Panc1 (cell line): ENCODE measurements at places on chromosomes 11 and 22. TPM values are rescaled to one million over a fixed set of nuclear protein-coding genes. Genes with fewer than 3 reads are reported as not detected.
A peak's percentile ranks its signal among the peaks of the same experiment; 100 is the strongest.

The PLEKHB1 gene
- total RNA-seq, result 6.6 TPM

The PKNOX2 gene
- total RNA-seq, result not detected

The OR2D2 gene
- 0.49 TPM for total RNA-seq

DNA sequence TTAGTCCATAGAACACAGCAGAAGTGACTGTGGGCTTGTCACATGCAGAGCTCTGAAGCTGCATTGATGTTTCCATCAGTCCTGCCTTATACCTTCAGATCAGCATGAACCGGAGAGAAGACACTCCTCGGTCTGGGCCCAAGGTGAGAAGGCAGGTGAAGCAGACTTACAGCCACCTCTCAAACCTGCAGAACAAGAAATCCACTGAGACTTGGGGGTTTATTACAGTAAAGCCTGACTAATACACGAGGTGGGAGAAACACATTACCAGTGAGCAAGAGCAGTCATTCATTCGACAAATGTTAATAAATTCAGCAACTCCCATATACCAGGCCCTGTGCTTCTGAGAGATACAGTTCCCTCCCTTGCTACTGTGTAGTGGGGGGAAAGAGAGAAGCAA is 279.0 kb downstream of the DDX10 start:
- H3K27me3 ChIP-seq, result no peaks in the 10 kb centered on the region

GRCh38 chr11:90594658-90595057 is 371.8 kb upstream of the CHORDC1 start:
- no peaks in the 10 kb centered on the region for H3K27me3 ChIP-seq
- no peak overlapping the region for H3K27ac ChIP-seq
- DNase-seq, result no peak
- no peaks in the 10 kb centered on the region for H3K36me3 ChIP-seq
- H3K4me1 ChIP-seq, result no peaks in the 10 kb centered on the region

GRCh38 chr11:106076171-106076918 is 802 bp downstream of the KBTBD3 start:
- H3K27ac ChIP-seq, result peak overlapping the region; percentile 76
- peak overlapping the region; percentile 90 for H3K4me3 ChIP-seq
- peak; percentile 28 for DNase-seq

DNA sequence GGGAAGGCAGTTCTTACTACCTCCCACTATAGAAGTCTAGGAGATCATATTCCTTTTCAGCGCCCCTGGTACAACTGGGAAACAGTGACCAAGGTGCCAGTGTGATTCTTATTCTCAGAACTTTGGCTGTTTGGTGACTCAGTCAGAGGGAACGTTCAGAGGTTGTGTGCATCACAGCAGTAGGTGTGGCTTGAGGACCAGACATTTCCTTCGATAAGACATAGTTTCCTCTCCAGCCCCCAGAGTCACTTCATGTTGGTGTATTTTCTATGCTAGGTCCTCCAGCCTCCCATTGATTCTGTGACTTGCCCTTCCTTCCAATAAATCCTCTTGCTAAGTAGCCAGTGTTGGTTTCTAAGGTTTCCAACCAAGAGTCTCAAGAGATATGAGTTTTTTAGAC is 171.9 kb upstream of the MPPED2 start:
- no peaks in the 10 kb centered on the region for H3K4me1 ChIP-seq
- H3K4me3 ChIP-seq, result no peak overlapping the region
- no peak overlapping the region for H3K27ac ChIP-seq
- H3K27me3 ChIP-seq, result no peaks in the 10 kb centered on the region
- no peaks in the 10 kb centered on the region for H3K36me3 ChIP-seq
- no peak for DNase-seq

GRCh38 chr22:27805841-27806240 is 4.3 kb upstream of the MN1 start:
- H3K27ac ChIP-seq, result no peak overlapping the region
- H3K4me1 ChIP-seq, result 0 out of 2 replicates have a peak, but pooled peaks cover 4% of the 10 kb centered on the region
- no peak overlapping the region for H3K4me3 ChIP-seq
- no peaks in the 10 kb centered on the region for H3K27me3 ChIP-seq
- no peak for DNase-seq
- no peaks in the 10 kb centered on the region; the same call in 1 of the 2 replicates for H3K36me3 ChIP-seq

DNA sequence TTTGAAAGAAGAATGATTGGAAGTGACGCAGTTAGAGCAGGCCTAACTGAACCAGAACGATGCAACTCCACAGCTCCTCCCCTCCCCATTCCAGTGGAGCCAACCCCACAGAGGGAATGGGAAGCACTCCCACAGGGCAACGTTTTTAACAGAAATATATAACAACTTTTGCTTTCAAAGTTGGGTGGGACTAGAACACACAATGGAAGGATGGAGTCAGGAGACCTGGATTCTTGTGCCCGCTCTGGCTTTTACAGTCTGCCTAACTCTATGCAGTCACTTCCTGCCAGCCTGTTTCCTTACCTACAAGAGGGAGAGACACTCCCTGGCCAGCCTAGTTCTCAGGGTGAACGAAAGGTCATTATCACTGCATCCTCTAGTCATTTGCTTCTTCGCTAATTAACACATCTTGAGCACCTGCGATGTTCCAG is 75.5 kb downstream of the PACSIN2 start:
- H3K4me3 ChIP-seq, result no peak overlapping the region
- peaks cover 42% of the 10 kb centered on the region for H3K4me1 ChIP-seq
- DNase-seq, result no peak

GRCh38 chr11:13667245-13667644 is 1.2 kb upstream of the FAR1 start:
- no peak for DNase-seq
- peaks cover 8% of the 10 kb centered on the region for H3K27me3 ChIP-seq
- H3K4me1 ChIP-seq, result peaks cover 4% of the 10 kb centered on the region
- H3K27ac ChIP-seq, result peak overlapping the region; percentile 88
- peak overlapping the region; percentile 89 for H3K4me3 ChIP-seq

- no peaks in the 10 kb centered on the region for H3K4me1 ChIP-seq
- H3K4me3 ChIP-seq, result no peak overlapping the region
- no peak overlapping the region for H3K27ac ChIP-seq
- no peaks in the 10 kb centered on the region for H3K27me3 ChIP-seq
- no peaks in the 10 kb centered on the region for H3K36me3 ChIP-seq
These were observed 6.8 kb downstream of the NHERF4 start for GRCh38 chr11:119192111-119192510.

DNA sequence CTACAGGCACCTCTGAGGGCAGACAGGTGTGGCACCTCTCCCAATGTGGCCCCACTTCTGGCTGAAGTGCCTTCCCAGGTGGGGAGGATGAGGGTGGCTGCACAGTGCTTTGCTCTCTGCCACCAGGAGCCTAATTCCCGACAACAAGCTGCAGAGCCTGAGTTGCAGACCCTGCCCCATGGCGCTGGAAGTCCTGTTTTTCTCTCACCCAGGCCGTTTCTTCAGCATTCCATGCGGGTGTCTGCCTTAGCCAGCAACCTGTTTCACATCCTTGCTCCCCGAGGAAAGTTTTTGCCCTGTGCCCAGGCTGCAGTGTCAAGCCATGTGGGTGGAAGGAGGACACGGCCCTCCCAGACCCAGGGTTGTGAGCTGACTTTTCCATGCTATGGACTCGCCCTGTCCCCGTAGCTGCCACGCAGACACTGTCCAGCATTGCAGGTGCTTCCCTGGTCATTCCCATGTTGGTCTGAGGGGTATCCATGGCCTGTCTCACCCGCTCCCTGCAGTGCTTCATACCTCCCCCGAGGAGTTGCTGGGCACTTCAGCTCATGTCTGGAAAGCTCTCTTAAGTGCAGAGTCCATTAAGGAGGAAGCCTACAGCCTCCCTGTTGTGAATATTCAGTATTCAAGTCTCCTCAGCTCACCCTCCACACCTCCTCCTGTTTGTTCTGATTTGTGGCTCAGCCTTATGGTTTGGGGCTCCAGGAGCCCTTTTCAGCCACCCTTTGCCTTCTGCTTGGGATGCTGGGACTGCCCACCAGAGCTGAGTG is 2.9 kb downstream of the DAGLA start:
- peaks cover 25% of the 10 kb centered on the region for H3K4me1 ChIP-seq
- H3K36me3 ChIP-seq, result no peaks in the 10 kb centered on the region
- no peak overlapping the region for H3K27ac ChIP-seq
- no peak for DNase-seq
- no peak overlapping the region for H3K4me3 ChIP-seq

- no peak overlapping the region for H3K27ac ChIP-seq
- no peak overlapping the region for H3K4me3 ChIP-seq
- H3K4me1 ChIP-seq, result peaks cover 4% of the 10 kb centered on the region
- peak; percentile 54 for DNase-seq
These were observed 64.7 kb upstream of the ASPHD2 start for GRCh38 chr22:26364066-26365015.

DNA sequence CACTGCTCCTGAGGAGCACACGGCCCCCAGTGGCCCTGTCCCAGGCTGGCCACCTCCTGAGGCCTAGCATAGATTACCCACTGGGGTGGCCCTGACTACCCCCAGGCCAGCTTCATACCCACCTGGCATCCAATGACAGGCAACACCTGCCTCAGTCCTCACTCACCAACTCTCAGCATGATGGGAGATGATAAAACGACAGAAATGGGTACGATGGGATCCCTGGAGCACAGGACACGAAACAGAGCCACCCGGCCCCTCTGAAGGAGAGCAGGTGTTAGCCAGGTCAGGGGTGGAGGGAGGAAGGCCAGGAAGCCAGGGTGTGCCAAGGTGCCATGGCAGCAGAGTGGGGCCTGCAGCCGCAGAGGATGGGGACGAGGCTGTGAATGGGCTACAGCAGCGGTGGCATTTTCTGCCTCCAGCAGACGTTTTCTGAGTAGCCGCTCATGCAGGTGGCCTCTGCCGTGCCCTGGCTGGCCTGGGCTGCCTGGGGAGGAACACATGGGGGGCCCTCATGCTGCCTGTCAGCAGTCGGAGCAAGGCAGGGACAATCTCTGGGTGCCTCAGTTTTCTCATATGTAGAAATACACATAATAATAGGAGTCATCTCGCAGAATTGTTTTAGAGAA is 50.2 kb upstream of the FGF3 start:
- no peaks in the 10 kb centered on the region for H3K36me3 ChIP-seq
- H3K4me3 ChIP-seq, result no peak overlapping the region
- H3K27me3 ChIP-seq, result no peaks in the 10 kb centered on the region
- DNase-seq, result no peak

GRCh38 chr11:3222941-3223915 is 4.6 kb upstream of the MRGPRG start:
- no peaks in the 10 kb centered on the region for H3K36me3 ChIP-seq
- no peak for DNase-seq
- peaks cover 4% of the 10 kb centered on the region; the same call in 1 of the 2 replicates for H3K27me3 ChIP-seq
- H3K4me3 ChIP-seq, result no peak overlapping the region

- H3K4me1 ChIP-seq, result peaks cover 11% of the 10 kb centered on the region
- H3K36me3 ChIP-seq, result peaks cover 4% of the 10 kb centered on the region; the same call in 1 of the 2 replicates
- no peak for DNase-seq
- H3K27me3 ChIP-seq, result no peaks in the 10 kb centered on the region
- peak overlapping the region; percentile 66 for H3K27ac ChIP-seq
These were observed 15.4 kb downstream of the CCDC34 start for GRCh38 chr11:27347359-27348339.

DNA sequence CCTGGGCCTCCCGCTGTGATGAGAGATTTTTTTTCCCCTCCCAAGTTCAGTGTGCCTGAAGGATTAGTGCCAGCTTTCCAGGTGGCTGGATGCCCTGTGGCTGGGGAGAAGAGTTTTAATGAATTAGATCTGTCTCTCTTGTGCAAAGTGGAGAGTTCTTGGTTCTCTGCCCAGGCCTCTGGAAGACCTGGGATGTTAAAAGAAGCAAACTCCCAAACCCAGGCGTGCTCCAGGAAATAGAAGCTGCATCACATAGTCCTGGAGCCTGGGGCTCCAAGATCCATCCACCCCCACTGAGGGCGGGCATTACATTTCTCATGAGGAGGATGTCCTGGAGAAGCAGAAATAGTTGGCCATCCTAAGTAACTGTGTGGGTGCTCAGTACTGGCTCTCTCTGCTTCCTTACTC is 30.6 kb downstream of the SDHAF2 start:
- H3K27ac ChIP-seq, result no peak overlapping the region
- DNase-seq, result no peak
- no peaks in the 10 kb centered on the region for H3K27me3 ChIP-seq
- no peaks in the 10 kb centered on the region for H3K4me1 ChIP-seq
- no peak overlapping the region for H3K4me3 ChIP-seq

GRCh38 chr11:123454060-123454651 is 24.1 kb downstream of the GRAMD1B start:
- no peaks in the 10 kb centered on the region for H3K4me1 ChIP-seq
- H3K27me3 ChIP-seq, result no peaks in the 10 kb centered on the region
- no peak for DNase-seq
- H3K4me3 ChIP-seq, result no peak overlapping the region
- H3K36me3 ChIP-seq, result no peaks in the 10 kb centered on the region
- no peak overlapping the region for H3K27ac ChIP-seq

GRCh38 chr22:49736538-49736937 is 91.1 kb downstream of the BRD1 start:
- H3K27ac ChIP-seq, result no peak overlapping the region
- H3K4me1 ChIP-seq, result no peaks in the 10 kb centered on the region
- DNase-seq, result no peak
- H3K4me3 ChIP-seq, result no peak overlapping the region
- H3K36me3 ChIP-seq, result no peaks in the 10 kb centered on the region

GRCh38 chr22:41768430-41768829 is 32.0 kb upstream of the CCDC134 start:
- H3K36me3 ChIP-seq, result no peaks in the 10 kb centered on the region
- no peak overlapping the region for H3K4me3 ChIP-seq

GRCh38 chr22:20781272-20781990 is 7.5 kb downstream of the SERPIND1 start:
- no peak overlapping the region for H3K27ac ChIP-seq
- no peaks in the 10 kb centered on the region for H3K27me3 ChIP-seq
- H3K4me3 ChIP-seq, result no peak overlapping the region
- H3K36me3 ChIP-seq, result no peaks in the 10 kb centered on the region
- DNase-seq, result no peak
- H3K4me1 ChIP-seq, result no peaks in the 10 kb centered on the region

GRCh38 chr22:17792299-17792698 is 18.0 kb upstream of the BID start:
- H3K4me3 ChIP-seq, result no peak overlapping the region
- DNase-seq, result no peak
- no peaks in the 10 kb centered on the region for H3K27me3 ChIP-seq
- no peaks in the 10 kb centered on the region for H3K4me1 ChIP-seq
- no peak overlapping the region for H3K27ac ChIP-seq
- no peaks in the 10 kb centered on the region for H3K36me3 ChIP-seq
